Cardiac septum (tissue), 1 donor: ENCODE measurements at places on chromosomes 4 and X.

DNA sequence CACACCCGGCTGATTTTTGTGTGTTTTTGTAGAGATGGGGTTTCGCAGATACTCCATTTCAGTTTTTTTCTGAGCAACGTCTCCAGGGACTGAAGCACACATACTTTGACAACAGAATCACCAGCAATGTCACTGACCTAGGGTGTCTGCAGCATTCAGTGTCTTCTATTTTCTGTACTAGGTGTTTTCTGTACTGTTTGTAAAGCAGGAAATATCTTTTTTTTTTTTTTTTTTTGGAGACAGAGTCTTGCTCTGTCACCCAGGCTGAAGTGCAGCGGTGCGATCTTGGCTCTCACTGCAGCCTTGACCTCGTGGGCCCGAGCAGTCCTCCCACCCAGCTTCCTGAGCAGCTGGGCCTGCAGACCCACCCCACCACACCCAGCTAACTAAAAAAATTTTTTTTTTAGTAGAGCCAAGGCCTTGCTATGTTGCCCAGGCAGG, 8.9 kb downstream of the ADD1 start:
- no peak for DNase-seq

DNA sequence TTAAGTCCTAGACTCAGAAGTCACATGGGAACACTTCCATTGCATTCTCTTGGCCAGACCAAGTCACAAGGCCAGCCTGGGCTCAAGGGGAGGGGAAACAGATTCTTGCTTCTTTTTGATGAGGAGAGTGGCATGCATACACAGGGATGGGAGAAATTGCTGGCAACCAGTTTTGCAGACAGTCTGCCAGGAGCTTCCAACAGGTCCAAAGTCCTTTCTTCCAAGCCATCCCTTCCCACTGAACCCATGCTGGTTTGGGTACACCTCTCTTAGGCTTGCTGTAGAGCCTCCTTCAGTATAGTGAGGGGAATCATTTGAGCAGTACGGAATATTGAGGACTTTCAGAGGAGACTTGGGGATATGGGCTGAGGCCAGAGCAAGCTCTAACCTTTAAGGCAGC, 267.8 kb downstream of the BCOR start:
- no peak for DNase-seq

- DNase-seq = no peak
Observed at GRCh38 chr4:107261241-107261874, 225.2 kb upstream of the DKK2 start.

GRCh38 chr4:11264841-11265240, 163.9 kb downstream of the HS3ST1 start:
- no peak for DNase-seq

- DNase-seq = no peak
Observed at GRCh38 chr4:10803713-10804343, 119.3 kb upstream of the CLNK start.

DNA sequence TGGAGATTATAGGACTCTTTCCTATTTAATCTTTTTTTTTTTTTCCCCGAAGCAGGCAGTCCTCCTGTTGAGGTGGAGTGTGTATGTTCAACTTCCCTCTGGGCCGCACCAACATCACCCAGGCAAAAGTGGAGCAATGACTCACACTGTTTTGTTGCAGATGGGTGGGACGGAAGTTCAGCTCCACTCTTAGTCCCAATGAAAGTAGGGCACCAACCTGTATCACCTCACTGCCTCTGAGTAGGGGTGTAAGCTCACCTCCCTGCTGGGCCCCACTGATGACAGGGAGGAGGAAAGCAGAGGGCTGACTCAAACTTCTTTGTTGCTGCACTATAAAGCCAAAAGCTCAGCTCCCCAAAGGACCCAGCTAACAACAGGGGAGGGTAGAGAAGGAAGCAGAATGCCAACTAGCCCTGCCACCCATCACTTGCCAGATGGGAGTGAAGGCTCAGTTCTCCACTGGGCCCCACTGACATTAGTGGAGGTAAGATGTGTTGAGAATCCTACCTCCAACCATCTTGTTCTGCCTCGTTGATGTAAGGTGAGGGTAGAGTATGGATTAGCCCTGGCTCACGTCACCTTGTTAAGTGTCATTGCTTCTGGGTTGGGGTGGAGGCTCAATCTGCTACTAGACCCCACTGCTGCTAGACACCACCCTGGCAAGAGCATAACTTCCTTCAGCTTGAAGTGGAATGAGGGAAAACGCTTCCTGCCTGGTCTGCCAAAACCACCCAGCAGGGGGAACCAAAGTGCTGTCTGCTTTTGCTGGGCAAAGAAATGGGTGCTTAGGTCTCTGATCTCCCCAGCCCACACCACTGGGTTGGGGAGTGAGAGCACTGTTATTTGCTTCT, 14.1 kb downstream of the RPS6KA3 start:
- DNase-seq = no peak

GRCh38 chr4:128974136-128974581, 119.2 kb downstream of the SCLT1 start:
- no peak for DNase-seq
